ENCODE measurements at places on chromosomes 4 and X.
A peak's percentile ranks its signal among the peaks of the same experiment; 100 is the strongest.

DNA sequence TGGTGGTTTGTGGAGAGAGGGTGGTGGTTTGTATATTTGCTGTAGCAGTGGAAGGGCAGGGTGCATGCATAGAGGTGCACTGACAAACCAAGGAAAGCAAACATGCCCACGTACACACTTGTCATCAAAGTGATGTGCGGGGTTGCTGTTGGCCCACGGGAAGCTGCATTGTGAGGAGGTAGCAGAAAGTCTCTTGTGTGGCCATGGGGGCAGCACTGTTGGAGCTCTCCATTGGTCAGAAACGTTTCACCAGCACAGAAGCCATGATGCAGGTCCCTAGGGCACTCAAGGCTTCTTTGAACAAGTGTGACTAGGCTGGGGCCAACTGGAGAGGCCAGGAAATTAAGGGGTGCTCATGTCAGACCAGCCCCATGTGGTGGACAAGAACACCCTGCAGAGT is 174.8 kb upstream of the KLF8 start:
- DNase-seq = no peak

DNA sequence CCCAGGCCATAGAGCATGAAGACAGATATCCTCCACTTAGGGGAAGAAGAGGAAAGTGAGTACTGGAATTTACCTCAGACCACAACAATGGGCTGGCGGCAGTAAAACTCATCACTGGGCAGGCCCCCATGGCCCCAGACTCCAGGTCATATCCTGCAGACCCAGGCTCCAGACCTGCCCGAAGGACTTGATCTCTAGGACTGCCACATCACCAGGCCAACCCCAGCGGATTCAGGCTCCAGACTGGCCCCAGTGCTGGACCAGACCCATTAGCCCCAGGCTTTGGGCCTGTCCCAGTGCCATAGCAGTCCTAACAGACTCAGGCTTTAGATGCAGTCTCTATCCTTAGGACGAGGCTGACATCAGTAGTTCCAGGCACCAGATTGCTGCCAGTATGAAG is 190.6 kb downstream of the DLG3 start:
- DNase-seq = no peak

GRCh38 chr4:95728145-95728544 is 111.7 kb upstream of the PDHA2 start:
- DNase-seq = no peak

DNA sequence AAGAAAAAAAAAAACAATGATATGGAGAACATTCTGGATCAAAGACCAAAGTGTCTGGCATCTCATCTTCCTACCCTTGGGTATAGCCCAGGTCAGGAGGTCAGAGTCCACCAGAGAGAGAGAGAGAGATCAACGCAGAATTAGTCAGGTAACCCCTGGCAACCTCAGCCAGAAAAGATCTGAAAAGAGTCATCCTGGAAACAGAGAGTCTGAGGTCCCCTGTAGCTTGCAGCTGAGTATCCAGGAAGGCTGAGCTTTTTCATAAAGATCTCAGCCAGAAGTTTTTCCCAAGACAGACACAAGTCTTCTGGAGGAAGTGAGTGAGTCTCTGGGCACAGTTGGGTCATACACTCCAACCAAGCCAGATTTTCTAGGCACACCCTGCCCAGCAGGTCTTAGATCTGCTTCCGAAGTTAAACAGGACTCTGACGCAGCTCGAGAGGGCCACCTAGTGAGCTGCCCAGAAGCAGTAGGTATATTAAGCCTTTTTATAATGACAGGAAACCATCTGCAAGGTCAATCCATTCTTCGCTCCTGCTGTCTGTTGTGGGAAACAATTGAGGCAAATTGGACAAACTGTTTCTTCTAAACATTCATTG is 35.7 kb downstream of the ACE2 start:
- DNase-seq = peak; percentile 52

DNA sequence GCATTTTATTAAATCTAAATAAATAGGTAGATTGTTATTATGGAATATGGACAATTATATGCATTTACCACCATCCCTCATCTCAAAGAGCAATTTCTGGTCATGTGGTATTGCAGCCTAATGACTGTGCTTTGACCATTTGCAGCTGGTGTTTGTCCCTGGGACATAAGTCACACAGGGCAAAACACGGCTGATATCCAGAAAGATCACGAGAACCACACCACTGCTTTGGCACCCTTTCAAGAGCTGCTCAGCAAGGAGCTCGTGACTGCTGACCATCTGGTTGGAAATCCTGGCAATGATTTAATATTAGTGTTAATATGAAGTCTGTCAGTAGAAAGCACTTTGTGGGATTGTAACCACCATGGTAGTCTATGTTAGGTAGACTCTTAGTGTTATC is 545.0 kb downstream of the GBA3 start:
- DNase-seq = no peak

DNA sequence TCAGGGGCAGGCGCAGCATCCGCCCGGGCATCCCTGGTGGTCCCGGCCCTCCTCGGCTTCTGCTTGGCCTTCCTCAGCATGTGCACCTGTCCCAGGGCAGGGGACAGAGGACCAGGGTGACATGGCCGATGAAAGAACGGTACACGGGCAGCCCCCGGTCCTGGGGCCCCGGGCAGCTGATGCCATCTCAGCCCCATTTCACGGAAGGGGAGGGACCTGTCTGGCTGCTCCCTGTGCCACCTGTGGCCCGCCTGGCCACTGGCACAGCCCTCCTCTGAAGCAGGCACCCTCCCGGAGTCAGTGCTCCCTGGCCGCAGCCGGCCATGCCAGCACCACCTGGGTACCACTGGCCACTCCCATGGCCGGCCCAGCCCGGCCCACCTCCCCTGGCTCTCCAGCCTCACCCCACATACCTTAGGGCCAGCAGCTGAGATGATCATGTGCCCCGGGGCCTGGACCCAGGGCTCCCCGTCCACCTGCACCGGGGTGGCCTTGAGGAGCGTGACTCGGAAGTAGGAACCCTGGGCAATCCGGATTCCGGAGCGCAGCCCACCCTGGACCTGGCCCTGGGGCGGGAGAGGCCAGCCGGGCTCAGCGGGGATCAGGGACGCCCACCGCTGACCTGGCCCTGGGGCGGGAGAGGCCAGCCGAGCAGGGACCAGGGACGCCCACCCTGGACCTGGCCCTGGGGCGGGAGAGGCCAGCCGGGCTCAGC is 12.6 kb downstream of the DGKQ start:
- no peak for DNase-seq

DNA sequence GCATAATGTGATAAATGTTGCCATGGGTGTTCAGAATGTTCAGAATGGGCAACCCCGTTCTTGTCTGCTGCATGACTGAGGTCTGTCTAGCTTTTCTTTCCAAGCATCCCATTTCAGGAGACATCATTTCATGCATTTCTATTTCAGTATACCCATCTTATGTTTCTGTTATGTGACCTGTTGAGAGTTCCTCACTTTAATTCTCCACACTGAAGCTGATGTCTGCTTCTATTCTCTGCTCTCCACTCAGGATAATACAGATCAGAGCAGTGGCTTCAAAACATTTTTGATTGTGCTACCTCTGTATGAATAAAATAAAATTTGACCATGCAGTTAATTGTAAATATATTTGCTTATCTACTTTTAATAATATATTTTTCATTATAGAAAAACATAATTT is 398.6 kb downstream of the ARHGAP24 start:
- DNase-seq = no peak

- DNase-seq = no peak
These were observed 26.6 kb downstream of the PLAC1 start for GRCh38 chrX:134631426-134632346.

DNA sequence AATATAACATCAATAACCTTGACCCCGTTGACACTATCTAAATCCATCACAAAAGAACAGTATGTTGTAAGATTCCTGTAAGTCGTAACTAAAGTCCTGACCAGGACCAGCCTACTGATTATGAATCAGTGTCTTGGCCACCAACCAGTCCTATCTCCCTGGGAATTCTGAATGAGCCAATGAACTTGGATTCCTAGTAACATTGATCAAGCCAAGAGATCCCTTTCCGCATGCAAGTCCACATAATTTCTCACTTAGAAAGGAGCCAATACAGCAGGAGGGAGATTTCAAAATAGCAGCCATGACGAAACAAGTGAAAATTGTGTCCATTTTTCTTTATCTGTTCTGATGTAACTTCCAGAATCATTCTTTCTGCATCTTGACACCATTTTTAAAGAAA is 9.5 kb downstream of the XPNPEP2 start:
- no peak for DNase-seq

GRCh38 chr4:53707491-53707890 is 116.2 kb upstream of the LNX1 start:
- DNase-seq = no peak

DNA sequence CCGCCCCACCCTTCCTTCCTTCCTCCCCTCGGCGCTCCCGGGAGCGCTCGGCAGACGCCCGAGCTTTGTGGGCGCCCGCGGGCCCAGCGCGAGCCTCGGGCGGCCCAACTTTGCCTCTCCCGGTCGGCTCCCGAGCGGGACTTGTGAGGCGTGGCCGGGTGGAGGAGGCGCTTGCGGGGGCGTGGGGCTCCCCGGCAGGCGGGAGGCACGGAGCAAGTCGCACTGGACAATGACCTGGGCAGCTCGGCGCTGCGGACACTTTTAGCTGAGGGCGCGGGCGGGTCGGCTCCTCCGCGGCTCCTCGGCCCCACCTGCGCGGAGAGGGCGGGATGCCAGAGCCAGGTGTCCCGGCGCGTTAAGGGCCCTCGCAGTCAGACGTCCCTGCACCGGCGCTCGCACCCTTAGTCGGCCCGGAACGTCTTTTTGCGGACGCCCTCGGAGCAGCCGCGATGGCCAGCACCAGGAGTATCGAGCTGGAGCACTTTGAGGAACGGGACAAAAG is 385 bp downstream of the DCLK2 start:
- DNase-seq = peak; percentile 57

DNA sequence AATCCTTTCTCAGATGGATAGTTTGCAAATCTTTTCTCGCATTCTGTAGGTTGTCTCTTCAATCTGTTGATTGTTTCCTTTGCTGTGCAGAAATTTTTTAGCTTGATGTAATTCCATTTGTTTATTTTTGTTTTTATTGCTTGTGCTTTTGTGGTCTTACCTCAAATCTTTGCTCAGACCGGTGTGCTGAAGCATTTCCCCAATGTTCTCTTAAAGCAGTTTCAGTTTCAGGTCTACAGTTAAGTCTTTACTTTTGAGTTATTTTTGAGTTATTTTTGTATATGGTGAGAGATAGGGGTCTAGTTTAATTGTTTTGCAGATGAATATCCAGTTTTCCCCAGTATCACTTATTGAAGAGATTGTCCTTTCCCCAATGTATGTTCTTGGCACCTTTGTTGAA is 18.2 kb upstream of the SLC25A14 start:
- DNase-seq = no peak

GRCh38 chrX:111519215-111519614 is 7.8 kb downstream of the SERTM2 start:
- DNase-seq = peak; percentile 89

GRCh38 chrX:68821616-68822015 is 7.2 kb upstream of the EFNB1 start:
- no peak for DNase-seq

GRCh38 chr4:111214371-111214770 is 591.5 kb upstream of the PITX2 start:
- no peak for DNase-seq

DNA sequence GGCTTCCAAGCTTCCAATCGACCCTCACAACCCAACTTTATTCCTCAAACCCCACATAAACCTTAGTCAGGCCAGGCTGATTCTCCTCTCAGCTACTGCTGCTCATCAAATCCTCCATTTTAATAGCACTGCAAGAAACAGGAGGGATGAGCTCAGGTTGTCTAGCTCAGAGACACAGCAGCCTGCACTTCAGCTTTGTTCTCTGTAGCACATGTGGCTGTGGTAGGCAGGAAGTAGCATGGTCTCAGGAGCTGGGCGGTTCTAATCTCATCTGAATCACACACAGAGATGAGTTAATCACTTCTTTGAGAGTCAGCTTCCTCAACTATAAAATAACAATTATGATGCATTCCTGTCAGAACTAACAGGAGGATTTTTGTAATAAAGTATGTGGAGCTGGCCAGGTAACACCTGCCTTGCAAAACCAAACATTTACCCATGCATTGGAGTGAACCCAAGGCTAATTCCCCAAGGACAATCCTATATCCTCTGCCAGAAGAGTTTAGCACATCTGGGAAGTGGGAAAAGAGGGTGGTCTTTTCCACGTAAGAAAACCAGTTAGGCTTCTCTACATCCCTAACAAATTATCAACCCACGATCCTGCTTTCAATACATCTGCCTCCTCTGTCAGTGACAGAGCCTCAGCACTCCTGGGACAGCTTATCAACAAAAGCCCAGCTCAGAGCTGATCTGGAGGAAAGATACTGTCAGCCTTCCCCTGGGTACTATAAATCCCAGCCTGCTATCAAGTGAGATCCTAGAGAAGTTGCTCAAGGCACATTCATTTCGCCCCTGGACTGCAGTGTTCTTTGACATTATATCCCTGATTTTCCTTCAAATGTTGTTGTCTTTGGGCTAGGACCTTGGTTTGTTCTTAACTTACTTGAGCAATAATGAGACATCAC is 32.8 kb downstream of the ELOVL6 start:
- peak; percentile 22 for DNase-seq

GRCh38 chrX:46841346-46841745 is 4.5 kb downstream of the RP2 start:
- no peak for DNase-seq

DNA sequence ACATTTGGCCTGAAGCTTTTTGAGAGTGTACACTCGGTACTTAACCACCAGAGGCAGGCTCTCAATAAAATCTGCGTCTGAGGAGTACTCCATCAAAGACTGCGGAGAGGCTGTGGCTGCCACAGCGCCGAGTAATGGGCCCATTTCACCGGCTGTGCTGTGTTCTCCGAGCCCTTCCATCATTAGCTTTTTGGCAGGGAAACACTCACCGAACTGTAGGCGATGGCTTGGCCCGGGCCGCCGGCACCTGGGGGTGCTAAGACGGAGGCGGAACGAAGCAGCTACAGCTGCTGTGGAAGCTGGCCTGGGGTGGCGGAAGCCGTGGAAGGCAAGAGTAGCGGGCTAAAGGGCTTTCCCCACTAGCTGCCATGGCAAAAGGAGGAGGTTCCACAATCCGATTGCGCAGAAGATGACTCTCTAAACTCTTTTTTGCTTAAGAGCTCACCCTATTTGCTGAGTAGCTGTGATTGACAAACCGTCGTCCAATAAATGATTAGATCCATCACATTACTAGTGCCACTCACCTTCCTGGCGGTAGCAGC is 48.5 kb upstream of the PABPC1L2A start:
- peak; percentile 57 for DNase-seq

- DNase-seq = no peak
These were observed 79.5 kb downstream of the EVC start for GRCh38 chr4:5790546-5790857.

DNA sequence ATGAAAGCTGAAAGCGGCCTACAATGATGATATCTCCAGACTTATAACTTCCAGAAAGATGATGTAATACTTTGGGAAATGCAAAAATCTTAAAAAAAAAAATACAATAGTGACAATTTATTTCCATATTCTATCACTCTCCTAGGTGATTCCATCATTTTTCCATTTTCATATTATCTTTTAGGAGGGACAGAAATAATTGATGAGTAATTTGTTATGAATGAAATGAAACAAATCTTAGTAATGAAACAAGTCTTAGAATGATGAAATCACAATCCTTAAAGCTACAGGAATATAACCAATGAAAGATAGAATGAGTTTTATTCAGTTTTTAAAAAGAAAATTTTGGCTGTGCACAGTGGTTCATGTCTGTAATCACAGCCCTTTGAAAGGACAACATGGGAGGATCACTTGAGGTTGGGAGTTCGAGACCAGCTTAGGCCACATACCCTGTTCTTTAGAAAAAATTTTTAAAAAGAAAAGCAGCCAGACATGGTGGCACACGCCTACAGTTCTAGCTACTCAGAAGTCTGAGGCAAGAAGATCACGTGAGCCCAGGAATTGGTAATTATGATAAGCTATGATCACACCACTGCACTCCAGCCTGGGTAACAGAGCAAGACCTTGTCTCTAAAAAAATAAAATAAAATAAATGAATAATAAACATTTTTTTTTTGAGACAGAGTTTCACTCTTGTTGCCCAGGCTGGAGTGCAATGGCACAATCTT is 21.7 kb downstream of the CLOCK start:
- DNase-seq = no peak
